ENCODE measurements at places on chromosomes 1 and 21.

- DNase-seq = no peak
Measured at GRCh38 chr1:11533790-11534787, 55.1 kb downstream of the DISP3 start.

DNA sequence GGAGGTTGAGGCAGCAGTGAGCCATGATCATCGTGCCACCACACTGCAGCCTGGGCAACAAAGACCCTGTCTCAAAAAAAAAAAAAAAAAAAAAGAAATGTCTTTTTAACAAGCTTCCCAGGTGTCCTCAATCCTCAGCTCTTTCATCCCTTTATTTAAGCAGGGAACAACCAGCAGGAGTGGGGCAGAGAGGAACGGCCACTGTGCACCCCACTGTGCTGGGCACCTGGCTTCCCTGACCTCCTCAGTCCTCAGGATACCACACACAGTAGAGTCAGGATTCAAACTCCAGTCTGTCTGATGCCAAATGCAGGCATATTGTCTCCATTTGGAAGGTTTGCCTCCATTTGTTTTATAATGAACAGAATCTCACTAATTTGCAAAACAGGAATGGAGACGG, 19.8 kb upstream of the PTAFR start:
- DNase-seq = no peak

DNA sequence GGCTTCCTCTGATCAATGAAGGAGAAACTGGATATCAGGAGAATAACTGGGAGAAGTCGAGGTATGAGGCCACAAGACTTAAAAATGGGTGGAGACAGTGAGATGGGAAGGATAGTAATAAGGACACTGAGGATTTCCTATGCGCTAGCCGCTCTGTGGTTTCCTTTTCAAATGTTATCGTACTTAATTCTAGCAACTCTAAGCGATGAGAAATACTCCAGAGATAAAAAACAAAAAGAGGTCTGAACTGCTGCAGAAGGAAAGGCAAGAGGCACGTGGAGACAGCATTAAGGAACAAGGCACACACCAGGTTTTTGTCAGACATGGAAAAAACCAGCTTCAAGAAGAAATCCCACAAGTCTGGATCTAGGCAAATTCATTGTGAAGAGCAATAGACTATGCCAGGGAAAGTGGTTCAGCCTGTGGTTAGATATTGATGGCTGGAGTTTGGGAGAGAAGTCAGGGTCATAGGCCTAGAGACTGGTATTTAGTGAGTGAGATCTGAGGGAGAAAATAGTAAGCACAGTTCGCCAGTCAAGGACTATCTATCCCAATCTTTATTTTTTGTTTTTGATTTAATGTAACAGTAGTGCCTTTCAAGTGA, 5.3 kb downstream of the CLCA2 start:
- DNase-seq = peak; percentile 61

DNA sequence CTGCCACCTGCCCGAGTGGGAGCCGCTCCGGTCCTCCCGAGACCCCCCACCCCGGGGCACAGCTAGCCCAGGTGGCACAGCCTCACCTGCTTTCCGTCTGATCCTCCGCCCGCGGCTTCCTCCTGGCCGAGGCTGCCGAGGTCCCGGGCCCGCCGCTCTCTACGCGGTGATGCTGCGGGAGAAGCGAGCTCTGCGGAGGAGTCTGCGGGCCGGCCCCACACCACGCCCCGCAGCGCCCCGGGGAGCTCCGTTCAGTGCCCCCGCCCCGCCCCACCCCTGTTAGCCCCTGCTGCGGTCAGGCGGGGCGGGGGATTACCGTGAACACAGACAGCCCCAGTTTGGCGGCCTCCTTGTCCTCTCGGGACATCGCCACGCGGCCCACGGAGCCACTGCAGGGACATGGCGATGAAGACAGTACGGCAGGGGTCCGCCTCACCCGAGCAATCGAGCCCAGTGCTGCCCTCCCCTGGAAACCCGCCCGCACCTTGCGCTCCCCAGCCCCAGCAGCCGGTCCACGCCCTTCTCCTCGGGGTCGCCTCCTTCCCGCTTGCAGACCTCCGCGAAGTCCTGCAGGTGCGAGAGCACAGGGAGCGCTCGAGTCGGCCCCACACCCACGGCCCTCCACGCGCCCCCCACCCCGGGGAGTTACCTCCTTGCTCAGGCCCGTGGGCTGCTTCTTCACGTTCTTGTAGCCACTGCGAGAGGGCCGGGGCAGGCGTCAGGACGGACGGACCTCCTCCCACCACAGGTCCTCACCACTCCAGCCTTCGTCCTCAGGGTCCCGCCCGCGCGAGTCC, 933 bp downstream of the C1orf35 start:
- no peak for DNase-seq

- DNase-seq = peak; percentile 62
Measured at GRCh38 chr1:21938732-21939538, 1.8 kb upstream of the HSPG2 start.

DNA sequence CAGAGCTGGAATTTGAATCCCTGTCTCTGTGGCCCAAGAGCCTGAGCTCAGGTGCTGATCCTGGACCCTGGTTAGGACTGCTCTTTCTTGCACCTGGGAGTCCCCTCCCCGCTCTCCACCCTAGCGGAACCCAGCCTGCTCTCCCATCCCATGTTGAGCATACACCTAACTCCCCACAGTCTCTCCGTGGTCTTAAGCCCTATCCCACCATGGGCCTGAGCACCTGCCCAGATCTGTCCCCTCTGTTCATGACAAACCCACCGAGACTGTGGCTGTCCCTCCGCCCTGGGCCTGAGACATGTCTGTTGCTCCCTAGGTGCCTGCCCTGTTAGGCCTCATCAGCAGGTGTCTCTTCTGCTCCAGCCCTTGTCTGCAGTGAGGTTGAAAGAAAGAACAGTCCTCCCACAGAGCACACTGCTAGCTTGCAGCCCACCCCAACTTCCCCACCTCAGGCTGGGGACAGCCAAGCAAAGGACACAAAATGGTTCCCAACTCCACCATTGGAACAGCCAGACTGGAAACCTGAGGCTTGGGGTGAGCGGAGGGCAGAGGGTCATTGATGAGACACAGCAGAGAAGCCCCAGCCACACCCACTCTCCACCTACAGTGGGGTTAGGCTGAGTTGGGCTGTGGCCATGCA, 118.5 kb downstream of the MATN1 start:
- DNase-seq = no peak

GRCh38 chr21:41611966-41612606, 104.1 kb upstream of the TMPRSS2 start:
- peak; percentile 48 for DNase-seq

GRCh38 chr1:9293533-9294404, 1.1 kb downstream of the SPSB1 start:
- DNase-seq = peak; percentile 50

DNA sequence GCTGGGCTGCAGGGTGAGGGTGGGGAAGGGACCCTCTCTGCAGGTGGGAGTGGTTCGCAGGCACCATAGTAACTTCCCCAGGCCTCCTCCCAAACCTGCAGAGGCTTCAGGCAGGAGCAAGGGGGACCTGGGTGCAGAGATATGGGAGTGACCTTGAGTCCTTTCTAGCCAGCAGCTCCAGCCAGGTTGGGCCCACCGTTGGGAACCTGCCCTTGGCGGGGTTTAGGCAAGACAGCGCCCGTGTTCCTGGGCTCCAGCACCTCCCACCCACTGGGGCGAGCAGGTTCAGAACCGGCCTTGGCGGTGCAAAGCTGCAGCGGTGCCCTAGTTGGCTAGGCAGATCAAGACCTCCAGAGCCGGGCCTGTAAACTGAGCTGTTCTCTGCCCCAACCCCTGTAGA, 2.2 kb upstream of the PRDM16 start:
- no peak for DNase-seq

DNA sequence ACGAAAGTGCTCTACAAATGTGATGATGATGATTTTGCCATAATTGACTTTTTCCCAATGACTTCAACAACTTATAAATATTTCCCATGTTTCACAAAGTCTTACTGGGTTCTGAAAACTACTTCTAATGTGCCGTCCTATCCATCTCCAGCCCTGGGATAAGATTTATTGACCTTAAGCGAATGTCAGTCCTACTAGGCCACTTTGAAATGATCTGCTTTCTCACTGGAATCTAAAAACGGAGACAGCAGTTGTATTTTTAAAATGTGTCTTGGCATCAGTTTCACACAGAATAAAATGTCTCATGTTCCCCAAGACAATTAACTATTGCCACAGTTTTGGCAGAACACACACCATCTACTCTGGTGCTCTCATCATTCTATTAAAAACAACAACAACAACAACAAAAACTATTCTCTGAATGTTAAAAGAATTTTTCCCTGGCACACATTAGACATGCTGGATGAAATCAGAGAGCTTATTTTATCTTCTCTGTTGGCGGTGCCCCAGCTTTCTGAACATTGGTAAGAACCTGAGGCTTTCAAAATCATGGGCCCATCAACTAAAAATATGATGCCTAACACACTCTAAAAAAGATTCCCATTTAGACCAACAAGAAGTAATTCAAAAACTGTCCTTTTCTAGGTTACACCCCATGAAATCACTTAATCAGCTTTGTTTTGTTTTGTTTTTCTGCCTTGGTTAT, 23.1 kb upstream of the DNASE2B start:
- DNase-seq = peak; percentile 59

DNA sequence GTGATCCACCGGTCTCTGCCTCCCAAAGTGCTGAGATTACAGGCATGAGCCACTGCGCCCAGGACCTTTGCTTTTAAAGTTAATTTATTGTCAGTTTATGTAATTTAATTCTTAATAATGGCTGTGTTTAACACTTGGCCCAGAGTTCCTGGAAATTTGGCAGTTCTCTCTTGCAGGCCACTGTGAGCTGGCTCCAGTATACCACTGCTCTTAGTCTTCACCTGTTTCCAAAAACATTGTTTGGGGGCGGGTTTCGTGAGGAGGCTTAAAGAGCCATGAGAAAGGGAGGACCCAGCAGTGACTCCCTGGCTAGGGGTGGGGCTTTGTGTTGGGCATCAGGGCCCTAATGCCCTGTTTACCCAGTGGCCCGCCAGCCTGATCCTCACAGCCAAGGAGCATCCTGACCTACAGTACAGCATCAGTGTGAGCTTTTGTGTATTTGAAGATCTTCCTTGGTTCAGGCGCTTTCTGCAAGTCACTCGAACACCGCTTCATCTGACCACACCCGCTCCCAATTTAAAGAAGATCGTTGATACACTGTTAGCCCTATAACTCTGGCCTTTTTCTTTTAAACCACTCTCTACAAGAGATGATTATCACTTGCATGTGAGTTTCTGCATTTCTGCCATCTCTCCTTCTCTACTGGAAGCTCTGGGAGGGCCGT, 12.0 kb upstream of the BGLAP start:
- DNase-seq = no peak

DNA sequence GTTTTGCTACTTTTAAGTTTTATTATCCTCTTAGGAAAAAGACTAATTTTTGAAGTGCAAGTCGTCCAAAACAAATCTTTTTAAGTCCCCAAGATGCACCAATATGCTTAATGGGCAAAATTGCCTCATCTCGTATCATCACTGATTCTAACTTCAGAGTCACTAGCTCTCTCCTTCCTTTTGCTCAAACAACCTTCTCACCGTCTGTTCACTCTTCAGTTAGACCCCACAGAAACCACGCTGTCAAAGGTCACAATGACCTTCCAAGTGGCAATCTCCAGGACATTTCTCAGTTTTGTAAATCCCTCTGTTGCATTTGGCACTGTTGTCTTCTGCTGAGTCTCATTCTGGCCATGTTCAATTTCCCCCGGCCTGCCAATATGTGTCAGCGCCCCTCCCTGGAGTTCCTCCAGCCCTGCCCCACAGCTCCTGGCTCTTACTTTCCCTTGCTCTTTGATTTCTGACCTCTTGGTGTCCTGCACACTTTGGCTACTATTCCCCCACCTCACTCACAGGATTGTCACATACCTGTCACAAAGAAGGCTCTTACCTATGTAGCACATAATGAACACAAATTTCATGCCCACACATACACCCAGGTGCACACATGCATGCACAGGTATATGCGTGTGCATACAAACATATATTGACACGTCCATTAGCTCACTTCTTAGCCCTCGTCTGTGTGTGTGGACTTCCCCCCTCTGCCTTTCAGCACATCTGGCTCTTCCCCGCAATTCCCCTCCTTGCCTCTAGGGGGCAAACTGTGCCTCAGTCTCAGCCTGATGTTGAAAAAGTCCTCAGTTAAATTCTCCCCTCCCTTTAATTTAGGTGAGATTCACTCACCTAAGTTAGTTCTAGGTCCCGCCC, 354.0 kb upstream of the DUSP10 start:
- no peak for DNase-seq

DNA sequence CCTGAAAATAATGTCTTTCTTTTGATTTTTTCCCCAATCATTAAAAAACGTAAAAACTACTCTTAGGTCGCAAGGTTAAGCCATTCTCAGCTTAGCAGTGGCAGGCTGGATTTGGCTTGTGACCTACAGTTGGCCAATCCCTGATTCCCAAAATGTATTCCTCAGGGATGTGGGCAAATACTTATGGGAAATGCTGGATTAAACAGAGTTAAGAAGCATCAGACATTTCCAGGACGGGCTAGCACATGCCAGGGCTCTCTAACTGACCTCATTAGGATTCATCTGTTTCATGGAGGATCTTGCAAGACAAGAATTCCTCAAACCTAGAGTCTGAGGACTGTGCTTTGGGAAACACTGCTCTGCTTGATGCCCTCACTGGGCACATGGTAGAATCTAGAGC, 982 bp upstream of the IL24 start:
- no peak for DNase-seq

GRCh38 chr1:19605967-19606366, 38.1 kb upstream of the NBL1 start:
- no peak for DNase-seq

DNA sequence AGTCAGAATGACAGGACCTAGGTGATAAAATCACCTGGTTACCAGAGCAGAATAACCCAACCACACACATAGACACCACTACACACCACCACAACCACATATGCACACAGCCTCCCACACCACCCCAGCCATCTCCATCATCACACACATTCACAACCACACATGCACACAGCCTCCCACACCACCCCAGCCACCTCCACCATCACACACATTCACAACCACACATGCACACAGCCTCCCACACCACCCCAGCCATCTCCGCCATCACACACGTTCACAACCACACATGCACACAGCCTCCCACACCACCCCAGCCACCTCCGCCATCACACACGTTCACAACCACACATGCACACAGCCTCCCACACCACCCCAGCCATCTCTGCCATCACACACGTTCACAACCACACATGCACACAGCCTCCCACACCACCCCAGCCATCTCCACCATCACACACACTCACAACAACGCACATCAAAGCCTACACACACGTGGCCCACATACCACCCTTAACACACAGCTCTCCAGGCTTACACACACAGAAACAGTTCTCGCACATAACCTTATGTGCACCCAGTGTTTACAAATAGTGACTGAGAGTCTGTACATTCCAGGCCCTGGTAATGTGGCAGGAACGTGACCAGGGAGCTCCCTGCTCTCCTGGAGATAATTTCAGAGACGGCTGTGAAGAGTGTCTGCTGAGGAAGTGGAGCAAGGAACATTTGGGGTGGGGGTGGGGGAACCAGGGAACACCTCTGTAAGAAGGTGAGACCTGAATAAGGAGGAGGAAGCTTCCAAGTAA, 3.3 kb upstream of the GJB3 start:
- DNase-seq = no peak

- peak; percentile 17 for DNase-seq
Measured at GRCh38 chr1:79151006-79151796, 144.7 kb upstream of the ADGRL4 start.
